Suppressor macrophage treated with lipopolysaccharide for 1 hour (primary cell): ENCODE measurements at places on chromosomes 12 and 14.
A peak's percentile ranks its signal among the peaks of the same experiment; 100 is the strongest.

GRCh38 chr14:69928111-69928523 lies 48.9 kb downstream of the SMOC1 start:
- no peak for DNase-seq

DNA sequence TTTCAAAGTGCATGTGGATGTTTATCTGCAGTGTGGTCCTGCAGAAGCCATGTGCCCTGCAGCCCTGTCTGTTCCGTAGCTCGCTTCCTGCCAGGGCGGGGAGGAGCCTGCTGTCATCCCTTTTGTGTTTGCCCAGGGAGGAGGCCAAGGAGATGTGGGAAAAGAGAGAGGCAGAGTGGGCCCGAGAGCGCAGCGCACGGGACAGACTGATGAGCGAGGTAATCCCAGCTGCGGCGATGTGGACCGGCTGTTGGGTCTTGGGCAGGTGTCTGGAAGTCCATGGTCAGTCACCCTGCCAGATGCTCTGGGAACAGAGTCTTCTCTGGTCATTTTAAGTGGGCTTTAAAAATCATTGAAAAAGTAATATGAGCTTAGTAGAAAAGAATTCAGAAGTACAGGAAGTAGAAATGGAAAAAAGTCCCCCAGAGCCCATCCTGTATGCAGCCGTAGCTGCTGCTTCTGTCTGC lies 12.8 kb downstream of the TCHP start:
- DNase-seq: no peak

- peak; percentile 15 for DNase-seq
These were observed 12.8 kb downstream of the TDG start for GRCh38 chr12:103978384-103978982.

DNA sequence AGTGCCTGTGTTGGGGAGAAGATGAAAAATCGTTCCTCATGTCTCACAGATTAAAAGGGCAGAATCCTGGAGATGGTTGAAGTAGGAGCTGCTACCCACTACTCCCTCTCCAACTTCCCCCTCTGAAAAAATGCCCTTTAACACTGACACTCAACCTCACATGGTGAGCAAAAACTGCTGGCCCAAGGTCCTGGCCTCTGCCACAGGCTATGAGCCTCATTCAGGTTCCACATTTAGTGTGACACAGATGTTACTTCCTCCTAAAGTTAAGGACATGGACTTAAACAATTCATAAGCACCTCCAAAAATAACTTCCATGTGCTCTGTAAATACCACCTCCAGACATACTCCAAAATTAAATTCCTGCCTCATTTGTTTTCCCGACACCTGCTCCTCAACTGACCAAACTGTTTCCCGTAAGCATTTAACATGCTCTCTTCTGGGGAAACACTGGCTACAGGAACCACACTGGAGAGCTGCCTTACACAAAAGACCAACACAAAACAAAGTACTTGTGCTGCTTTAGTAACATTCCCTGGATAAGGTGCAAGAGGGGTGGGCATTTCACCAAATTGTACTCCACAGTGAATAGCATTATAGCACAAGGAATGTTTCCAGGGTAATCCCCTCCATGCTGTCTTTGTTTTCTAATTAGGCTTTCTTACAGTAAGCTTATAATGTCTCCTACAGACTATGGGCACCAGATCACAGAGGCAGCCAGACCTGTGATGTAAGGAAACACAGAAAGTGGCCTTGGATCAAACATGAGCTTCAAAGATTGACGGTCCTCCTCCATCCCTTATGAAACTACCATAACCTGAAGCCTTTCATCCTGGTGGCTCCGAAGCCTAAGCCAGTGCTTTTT lies 57.0 kb downstream of the PHLDA1 start:
- DNase-seq: peak; percentile 94

GRCh38 chr14:103879570-103880347 lies 32.4 kb upstream of the PPP1R13B start:
- no peak for DNase-seq

DNA sequence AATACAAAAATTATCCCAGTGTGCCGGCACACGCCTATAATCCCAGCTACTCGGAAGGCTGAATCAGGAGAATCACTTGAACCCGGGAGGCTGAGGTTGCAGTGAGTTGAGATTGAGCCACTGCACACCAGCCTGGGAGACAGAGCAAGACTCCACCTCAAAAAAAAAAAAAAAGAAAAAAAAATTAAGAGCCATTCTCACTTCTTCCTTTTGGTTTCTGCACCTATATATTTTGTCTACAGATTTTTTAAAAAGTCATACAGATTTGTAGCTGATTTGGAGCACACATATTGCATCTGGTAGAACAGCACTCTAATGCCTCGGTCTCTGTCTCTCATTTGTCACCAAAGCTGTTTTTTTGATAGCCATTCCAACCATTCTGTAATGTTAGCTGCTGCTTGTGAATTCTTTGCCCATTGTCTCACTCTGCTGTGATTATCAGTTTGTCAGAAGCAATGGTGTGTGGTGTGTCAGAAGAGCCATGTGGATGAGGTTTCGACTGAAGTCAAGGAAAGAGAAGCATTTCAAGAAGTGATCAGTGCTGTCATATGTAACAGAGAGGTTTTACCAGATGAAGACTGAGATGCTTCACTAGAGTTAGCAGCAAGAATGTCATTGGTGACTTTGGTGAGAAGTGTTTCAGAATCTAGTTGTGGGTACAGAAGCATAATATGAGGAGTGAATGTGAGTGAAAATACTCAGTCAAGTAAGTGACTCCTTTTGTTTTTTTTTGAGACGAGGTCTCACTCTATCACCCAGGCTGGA lies 8.7 kb upstream of the KTN1 start:
- DNase-seq: no peak

DNA sequence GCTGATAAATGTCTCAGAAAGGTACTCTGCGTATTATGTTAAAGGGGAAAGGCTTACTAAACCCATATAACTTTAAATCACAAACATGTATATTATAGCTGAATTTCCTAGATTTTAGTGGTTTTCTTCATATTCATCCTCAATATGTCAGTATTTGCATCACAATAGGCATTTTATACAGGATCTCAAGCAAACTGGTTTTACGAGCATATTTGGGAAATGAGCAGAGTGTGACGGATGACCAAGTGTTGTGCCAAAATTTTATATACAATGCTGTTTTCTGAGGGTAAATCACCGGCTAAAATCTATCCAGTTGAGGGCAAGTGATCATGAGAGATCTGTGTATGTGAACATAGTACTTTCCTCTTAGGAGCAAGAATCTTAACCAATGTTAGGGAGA lies 8.4 kb downstream of the CPM start:
- no peak for DNase-seq

GRCh38 chr12:107509421-107509820 lies 176.2 kb upstream of the PWP1 start:
- DNase-seq: no peak

GRCh38 chr14:41446008-41446407 lies 160.7 kb upstream of the LRFN5 start:
- DNase-seq: no peak

GRCh38 chr14:24094841-24095270 lies 745 bp downstream of the PCK2 start:
- DNase-seq: no peak

DNA sequence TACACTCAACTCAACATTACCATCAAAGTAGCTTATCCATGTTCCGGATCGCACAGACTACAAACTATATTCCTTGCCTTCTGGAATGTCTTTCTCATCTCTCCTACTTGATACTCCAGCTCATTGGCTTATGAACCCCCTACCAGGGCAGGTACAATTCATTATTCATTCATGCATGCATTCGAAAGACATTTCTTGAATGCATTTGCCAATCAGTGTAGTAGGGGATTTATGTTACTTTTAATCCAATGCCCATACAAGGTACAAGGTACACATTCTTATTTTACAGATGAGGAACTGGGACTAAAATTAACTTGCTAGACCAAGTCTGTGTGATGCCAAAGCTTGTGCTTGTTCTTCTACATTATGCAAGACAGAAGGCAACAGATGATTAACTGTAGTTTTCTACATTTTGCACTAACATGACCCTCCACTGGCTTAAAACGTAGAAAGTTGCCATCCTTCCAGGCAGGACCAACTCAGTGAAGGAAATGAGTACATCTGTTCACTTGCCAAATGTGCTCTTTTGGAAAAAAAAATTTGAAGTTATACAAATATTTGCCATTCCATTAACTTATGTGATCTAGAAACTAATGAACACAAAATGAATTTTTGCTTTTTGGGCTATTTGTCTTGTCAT lies 53.8 kb upstream of the KCNJ8 start:
- no peak for DNase-seq
